ENCODE measurements at places on chromosomes 13 and 19.

DNA sequence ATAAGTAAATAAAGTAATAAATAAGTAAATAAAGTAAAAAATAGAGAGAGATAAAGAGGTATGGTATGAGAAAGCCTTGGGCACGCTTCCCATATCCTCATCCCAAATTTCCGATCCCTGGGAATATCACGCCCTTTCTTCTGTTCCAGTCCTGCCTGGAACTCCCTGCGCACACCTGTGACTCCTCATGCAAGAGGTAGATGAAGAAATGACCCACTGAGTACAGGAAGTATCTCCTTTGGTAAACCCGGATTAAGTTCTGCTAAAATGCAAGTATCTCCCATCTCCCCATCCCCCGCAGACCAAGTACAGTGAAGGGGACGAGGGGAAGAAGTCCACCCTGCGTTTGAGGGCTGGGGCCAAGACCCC lies 399 bp upstream of the ZNF136 start:
- no peak for DNase-seq

- no peak for DNase-seq
These were observed 5.5 kb upstream of the TYROBP start for GRCh38 chr19:35913589-35913988.

- DNase-seq, result no peak
These were observed 8.2 kb downstream of the ZNF439 start for GRCh38 chr19:11856596-11857250.

DNA sequence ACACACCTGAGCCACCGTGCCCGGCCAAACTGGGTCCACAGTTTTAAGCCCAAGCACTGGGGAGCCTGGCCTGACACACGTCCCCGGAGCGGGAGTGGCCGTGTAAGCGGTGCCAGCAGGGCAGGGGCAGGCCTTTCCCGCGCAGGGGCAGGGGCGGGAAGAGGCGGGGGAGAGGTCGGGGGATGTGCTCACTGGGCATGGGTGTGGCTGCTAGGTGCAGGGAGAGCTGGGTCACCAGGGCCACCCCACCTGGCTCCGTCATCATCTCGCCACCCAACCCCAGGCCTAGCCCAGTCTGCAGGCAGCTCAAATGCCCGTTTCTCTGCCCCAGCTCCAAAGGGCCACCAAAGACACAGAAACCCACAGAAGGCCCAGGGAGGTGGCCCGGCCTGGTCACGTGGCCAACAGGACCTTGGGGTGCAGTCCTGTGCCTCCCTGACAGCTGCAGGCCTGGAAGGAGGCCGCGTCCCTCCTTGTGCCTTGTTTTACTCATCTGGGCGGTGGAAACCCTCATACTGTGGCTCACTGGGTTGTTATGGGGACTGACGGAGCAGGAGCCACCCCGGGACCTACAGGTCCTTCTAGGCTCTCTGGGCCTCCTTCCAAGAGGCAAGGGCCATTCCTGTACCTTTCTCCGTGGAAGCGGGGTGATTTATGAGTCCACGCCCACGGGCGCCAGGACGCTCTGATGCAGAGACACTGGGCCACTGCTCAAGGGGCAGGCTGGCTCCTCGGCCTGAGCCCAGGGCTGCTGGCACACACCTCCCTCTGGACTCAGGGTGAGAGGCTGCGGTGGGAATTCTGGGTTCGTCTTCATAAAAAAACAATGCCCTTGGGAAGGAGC lies 27.7 kb downstream of the MAP2K2 start:
- no peak for DNase-seq

DNA sequence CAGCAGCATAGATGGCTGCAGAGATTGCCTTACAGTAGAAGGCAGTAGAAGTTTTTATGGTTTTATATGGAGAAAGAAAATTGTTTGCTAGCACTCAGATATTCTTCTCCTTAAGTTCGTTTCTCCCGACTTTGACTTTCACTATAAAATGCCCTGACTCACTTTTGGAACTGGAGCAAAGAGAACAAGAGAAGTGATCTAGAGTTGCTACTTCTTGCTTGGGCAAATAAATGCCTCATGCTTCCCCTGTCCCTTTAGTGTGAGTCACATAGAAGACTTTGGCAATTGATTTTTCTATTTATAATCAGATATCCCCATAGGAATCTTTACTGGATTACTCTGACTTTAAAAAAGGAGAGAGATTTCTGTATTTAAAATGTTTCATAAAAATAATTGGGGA lies 46.9 kb downstream of the ITGBL1 start:
- DNase-seq, result no peak

DNA sequence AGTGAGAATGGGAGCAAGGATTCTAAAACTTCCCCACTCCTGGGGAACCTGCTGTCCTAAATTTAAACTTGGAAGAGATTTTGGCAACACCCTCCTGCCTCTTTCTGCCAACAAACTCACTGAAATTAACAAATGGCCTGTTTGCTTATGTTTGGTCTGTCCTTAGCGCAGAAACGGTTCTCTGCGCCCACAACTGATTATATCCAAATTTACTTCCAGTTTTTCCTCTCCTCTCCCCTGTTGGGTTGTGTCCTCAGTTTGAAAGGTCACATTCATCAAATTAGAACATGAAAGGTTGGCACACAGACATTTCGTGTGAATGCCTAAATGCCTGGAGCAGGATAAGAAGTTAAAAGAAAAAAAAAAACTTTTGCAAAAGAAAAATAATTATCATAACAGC lies 56.4 kb upstream of the MRI1 start:
- DNase-seq, result no peak

- no peak for DNase-seq
These were observed 79.8 kb upstream of the FLT1 start for GRCh38 chr13:28574617-28575142.

DNA sequence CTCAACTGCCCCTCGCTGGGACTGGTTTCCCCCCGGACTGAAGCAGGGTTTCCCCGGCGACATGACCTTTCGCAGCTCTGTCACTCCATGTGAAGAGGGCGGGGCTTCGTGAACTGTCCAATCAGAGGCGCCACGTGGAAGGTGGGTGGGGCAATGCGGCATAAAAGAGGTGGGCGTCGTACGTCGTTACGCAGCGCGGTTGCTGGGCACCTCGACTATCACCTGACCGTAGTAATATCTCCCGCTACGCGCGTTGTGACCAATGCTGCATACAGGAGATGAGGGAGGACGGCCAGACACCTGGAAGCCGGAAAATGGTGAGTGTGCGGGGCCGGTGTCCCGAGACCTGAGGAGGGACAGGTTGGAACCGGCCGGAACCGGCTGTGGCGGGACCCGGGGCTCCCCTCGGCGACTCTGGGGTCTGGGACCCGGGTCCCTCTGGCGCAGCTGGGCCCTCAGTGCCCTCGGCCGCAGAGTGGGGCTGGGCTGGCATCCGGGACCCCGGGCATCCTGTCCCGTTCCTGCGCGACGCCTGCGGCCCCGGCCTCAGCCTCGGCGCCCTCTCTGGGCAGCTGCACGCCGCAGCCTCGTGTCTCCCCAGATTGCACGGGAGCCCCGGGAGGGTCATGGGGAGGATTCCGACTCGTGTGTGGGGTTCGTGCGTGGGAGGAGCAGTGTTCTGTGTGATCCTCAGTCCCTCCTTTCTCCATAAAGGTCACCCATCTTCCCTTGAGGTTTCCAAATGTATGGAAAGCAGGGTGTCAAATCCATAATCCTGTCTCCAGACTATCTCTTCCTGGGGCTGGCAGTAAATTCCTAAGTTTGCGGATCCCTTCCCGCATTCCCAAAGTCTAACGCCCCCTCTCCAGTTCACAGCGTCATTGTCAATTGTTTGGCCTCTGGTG lies 32.2 kb downstream of the ZNF136 start:
- peak; percentile 72 for DNase-seq
